Muscle of back (tissue), 13 donors: ENCODE measurements at places on chromosomes 2 and 18.
A peak's percentile ranks its signal among the peaks of the same experiment; 100 is the strongest.

GRCh38 chr18:36771245-36771644 lies 57.6 kb downstream of the TPGS2 start:
- DNase-seq: no peak

DNA sequence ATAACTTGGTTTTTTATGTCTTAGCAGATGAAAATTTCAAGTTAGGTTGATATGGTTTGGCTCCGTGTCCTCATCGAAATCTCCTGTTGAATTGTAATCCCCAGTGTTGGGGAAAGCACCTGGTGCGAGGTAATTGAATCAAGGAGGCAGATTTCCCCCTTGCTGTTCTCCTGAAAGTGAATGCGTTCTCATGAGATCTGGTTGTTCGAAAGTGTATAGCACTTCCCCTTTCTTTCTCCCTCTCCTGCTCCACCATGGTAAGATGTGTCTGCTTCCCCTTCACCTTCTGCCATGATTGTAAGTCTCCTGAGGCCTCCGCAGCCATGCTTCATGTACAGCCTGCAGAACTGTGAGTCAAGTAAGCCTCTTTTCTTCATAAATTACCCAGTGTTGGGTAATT lies 242.1 kb upstream of the TNP1 start:
- DNase-seq: no peak

DNA sequence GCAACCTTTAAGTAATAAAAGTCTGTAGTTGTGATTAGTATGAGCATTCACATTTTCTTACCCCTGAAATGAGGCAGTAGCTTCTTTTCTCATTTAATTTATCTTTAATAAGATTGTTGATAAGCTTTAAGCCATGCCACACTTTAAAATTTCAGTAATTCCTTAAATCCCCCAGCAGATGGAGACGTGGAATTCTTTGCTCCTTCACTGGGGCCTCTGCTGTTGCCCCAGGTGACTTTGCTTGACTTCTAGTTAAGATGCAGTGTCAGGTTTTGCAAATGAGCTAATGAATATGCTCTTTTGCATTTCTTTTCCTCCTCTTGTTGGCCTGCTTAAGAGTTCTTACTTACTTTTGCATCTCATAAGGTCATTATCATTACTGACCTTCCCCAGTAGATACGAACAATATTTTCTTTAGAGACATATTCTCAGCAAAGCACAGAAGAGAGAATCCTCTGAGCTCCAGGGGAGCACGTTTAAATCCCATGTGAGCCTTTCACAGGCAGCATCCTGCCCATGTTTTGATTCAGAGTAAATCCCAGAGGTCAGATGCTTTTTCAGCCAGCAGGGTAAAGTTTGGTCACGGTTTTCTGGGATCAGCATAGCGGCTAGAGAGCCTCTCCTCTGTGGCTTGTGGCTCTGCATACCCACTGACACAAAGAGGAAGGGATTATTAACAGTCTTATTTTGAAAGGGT lies 222.9 kb downstream of the PTPRM start:
- no peak for DNase-seq

GRCh38 chr2:219511547-219512325 lies 2.5 kb upstream of the ASIC4 start:
- DNase-seq: no peak

DNA sequence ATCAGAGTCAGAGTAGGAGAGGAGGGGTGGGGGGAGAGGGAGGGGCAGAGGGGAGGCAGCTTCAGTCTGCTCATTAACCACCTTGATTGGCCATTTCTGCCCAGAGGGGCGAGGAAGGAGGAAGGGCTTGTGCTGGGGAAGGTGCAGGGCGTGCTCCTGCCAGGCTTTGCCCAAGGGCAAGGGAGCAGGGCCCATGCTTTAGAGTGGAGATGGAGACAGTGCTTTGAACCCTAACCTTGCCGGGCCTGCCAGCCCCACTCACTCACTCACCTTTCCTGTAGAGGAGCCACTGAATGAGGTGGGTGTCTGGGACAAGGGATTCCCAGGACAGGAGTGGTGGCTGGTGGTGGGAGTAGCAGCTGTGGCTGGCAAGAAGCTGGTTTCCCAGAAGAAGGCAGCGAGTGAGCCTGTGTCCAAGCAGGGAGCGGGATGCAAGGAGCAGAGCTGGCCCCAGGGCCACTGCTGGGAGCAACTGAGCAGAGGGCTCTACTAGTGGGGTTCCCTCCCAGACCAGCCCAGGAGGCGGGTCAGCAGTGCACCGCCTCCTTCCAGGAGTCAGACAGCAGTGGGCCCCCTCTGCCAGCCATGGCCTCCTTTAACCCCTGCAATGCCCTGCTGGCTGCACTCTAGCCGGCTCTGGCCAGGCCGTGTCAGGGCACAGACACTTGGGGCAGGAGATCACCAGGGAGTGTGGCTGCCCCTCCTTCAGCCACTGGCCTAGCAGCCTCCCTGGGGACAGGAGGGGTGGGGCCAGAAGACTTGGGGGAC lies 3.6 kb upstream of the RUFY4 start:
- no peak for DNase-seq

GRCh38 chr2:39663187-39663930 lies 2.4 kb upstream of the TMEM178A start:
- DNase-seq: no peak

- no peak for DNase-seq
Observed at GRCh38 chr2:124875627-124876244, 850.6 kb downstream of the CNTNAP5 start.

DNA sequence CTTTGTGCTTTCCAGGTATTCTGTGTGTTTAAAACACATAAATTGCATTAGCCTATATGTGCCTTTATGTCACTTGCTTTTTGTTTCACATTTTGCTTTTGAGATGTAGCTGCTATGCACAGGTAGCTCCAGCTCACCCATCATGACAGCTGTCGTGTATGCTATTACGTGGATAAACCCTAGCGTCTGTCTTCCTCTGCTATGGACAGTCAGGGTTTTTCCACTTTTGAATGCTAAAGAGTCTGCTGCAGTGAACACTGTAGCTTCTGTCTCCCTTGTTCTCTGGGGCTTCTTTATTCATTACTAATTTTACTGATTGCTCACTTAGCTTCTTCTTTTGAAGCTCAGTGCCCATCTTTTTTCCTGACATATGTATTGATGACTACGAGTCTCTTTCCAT lies 24.7 kb upstream of the MBP start:
- no peak for DNase-seq

- DNase-seq: peak; percentile 61
Observed at GRCh38 chr18:76494231-76495005, 624 bp downstream of the ZNF516 start.

DNA sequence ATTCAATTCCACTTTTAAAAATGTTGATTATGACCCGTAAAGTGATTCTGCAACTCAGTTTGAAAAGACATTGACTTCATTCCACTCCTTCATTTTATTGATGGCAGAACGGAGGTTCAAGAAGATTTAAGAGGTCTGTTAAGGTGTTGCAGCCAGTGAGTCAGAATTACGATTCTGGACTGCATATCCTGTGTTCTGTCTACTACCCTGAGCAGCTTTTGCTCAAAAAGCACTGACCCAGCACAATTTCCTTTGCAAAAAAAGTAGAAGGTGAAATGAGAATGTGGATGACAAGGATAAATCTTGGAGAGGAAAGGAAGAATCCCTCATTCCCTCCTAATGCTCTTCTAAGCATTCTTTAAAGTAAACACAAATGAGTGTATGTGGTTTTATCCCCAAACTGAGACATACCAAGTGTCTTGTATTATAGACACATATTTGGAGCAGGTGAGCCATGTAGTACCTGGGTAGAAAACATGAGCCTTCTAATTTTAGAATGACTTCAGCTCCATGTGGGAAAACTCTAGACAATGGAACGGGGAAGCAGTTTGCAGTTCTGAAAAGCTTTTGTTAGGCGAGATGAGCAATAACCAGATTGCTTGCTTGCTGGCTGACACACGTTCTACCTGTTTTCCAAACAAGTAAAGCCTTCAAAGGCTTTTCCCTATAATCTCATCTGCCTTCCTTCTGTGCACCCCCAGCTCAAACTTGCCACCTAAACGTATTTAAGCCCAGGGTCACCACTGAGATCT lies 44.7 kb downstream of the TGFA start:
- no peak for DNase-seq

DNA sequence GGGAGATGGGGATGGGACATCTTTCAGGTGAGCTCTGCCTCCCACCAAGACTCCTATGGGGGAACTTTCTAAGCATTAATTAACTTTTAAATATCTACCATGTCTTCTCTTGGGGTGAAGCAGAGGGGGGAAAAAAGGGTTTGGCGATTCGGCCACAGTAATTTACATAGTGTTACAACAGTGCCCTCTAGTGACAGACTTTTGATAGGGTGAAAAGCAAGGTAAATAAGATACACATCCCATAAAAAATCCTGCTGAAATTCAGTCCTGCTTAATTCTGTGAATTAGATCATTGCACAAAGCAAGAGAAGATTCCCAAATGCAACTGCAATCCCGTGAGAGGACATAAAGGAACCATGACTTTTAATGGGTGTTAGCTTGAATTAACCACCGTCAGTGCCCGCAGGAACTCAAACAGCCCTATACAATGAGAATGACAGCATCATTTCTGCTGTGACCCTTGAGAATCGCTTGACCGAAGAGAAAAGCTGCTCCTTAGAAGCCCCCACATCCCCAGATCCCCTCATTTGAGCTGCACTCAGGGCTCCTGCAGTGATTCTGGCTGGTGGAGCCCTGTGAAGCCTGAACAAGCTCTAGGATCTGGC lies 32.8 kb downstream of the FAM124B start:
- DNase-seq: no peak
